ENCODE measurements at places on chromosomes 5 and 9.

- no peak for DNase-seq
These were observed 66.3 kb downstream of the RCL1 start for GRCh38 chr9:4859035-4859434.

GRCh38 chr9:135100241-135100681 lies 12.8 kb downstream of the OLFM1 start:
- no peak for DNase-seq

GRCh38 chr5:136043551-136043950 lies 14.8 kb downstream of the TGFBI start:
- DNase-seq: no peak

GRCh38 chr9:75487856-75488718 lies 399.8 kb downstream of the OSTF1 start:
- peak; percentile 6 for DNase-seq

DNA sequence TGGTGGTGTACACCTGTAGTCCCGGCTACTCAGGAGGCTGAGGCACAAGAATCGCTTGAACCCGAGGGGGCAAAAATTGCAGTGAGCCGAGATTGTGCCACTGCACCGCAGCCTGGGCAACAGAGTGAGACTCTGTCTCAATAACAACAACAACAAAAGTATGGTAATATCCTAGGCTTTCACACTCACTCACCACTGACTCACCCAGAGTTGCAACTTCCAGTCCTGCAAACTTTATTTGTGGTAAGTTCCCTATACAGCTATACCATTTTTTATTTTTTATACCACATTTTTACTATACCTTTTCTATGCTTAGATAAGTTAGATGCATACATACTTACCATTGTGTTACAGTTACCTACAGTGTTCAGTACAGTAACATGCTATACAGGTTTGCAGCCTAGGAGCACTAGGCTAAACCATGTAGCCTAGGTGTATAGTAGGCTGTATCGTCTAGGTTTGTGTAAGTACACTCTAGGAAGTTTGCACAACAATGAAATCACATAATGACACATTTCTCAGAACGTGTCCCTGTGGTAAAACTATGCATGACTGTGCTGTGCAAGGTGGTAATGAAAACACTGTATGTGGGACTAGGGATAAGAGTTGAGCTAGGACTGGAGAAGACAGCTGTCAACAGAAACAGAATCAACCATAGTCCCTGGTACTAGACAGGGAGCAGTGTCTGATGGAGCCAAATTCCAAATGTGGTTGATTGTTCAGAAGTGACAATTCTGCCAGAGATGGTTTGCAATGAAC lies 109.5 kb upstream of the RAD23B start:
- DNase-seq: no peak

GRCh38 chr5:159533197-159533596 lies 202.9 kb upstream of the IL12B start:
- peak; percentile 54 for DNase-seq

DNA sequence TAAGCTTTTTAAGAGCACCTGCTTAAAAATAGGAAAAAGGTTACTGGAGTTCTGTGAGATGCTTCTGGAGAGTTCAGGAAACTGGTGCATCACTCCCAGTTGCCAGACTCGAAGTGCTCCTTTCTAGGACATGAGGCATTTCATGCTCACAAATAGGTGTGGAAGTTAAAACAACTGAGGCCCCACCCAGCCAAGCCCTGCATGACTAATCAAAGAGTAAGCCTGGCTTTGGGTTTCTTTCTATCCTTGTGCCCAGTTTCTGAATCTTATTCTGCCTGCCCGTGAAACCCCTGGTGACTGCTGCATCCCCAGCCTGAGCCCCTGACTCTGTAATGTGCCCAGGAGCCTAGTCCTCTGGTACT lies 7.7 kb downstream of the SPINK9 start:
- DNase-seq: no peak

- peak; percentile 83 for DNase-seq
These were observed 126.4 kb upstream of the ADAMTSL1 start for GRCh38 chr9:18347386-18348082.

GRCh38 chr5:109701252-109701651 lies 11.5 kb downstream of the MAN2A1 start:
- DNase-seq: no peak

GRCh38 chr5:154784856-154785255 lies 29.7 kb downstream of the LARP1 start:
- DNase-seq: no peak

DNA sequence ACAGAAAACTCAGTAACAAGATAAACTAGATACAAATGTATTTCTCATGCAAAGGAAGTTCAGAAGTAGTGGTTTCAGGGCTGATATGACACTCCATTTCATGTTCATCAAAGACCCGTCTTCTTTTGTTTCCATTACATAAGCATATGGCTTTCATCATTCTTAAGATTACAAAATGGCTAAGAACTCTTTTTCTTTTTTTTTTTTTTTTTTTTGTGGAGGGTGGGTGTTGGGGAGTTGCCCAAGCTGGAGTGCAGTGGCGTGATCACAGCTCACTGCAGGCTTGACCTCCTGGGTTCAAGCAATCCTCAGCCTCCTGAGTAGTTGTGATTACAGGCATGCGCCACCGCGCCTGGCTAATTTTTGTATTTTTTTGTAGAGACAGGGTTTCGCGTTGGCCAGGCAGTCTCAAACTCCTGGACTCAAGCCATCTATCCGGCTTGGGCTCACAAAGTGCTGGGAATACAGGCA lies 22.0 kb upstream of the PTBP3 start:
- no peak for DNase-seq

- no peak for DNase-seq
These were observed 176.7 kb downstream of the NTRK2 start for GRCh38 chr9:84845956-84846900.

- peak; percentile 6 for DNase-seq
These were observed 567.9 kb upstream of the DAB2 start for GRCh38 chr5:39992617-39993202.

Data from fibroblast of skin of scalp (primary cell).